Tibial artery (tissue), 4 donors: ENCODE measurements at places on chromosomes 16 and 17.

GRCh38 chr17:62871291-62871690 lies 63.2 kb upstream of the MARCHF10 start:
- no peak overlapping the region for H3K27ac ChIP-seq
- peaks cover 7% of the 10 kb centered on the region for H3K27me3 ChIP-seq
- H3K36me3 ChIP-seq: no peaks in the 10 kb centered on the region
- no peaks in the 10 kb centered on the region for H3K4me1 ChIP-seq
- no peak for DNase-seq

- H3K36me3 ChIP-seq: no peaks in the 10 kb centered on the region
- no peak overlapping the region for H3K4me3 ChIP-seq
- no peak overlapping the region for H3K27ac ChIP-seq
These were observed 156.2 kb downstream of the ABCC12 start for GRCh38 chr16:47999595-47999994.

DNA sequence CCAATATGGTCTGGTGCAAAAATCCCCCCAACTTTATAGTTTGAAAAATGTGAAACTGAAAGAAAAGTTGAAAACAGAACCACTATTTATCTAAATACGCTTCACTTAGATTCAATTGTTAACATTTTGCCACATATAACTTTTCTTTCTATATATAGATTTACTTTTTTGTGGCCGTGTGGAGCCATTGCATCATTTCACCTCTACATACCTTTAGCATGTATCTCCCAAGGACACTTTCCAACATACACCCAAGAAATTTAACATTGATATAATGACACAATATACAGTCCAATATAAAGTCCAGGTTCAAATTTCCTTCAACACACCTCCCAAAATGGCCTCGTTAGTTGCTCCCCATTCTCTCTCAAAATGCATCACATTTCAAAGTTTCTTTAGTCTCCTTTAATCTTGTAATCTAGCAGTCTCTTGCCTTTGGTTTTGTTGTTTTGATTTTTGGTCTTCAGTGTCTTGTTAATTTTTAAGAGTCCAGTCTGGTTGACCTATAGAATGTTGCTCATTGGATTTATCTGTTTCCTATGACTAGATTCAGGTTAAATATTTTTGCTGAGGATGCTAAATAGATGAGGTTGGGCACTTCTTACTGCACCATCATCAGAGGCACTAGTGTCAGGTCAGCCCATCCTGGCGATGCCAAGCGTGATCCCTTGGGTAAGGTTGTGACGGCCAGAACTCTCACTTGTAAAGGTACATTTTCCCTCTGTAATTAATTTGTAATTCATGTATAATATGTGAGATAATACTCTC lies 64.3 kb upstream of the BCAR1 start:
- peaks cover 4% of the 10 kb centered on the region for H3K4me1 ChIP-seq
- no peaks in the 10 kb centered on the region for H3K27me3 ChIP-seq
- DNase-seq: no peak
- H3K27ac ChIP-seq: no peak overlapping the region

DNA sequence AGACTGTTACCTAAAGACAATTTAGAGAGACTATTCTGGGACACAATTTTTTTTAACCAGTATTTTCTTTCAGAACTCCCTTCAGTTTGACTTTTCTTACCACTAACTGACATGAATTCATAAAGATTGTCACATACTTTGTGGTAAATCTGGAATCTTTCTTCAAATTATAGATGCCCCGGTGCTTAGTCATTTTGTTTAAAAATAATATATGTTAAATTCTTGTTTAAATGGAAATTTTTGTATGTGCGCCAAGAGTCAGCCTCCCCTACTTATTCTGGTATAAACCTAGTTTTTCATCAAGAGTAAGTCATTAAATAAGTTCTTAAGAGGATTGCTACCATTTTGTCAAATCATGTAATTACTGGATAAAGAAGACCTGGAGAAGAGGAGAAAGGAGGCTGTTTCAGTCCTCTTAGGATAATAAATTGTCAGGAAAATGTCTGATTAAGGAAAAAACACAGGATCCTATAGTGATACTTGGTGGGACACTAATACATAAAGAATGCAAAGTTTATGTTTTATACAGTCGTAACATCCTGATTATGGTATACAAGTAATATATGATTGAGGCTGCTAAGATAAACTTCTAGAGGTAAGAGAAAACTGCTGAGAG lies 424.4 kb downstream of the PMP22 start:
- no peak for DNase-seq
- no peaks in the 10 kb centered on the region for H3K27me3 ChIP-seq
- no peak overlapping the region for H3K27ac ChIP-seq
- no peak overlapping the region for H3K4me3 ChIP-seq
